NCI-H2227 treated with DMSO at 0.1 percent for 48 hours (cell line): ENCODE measurements at places on chromosomes 11 and 22.

DNA sequence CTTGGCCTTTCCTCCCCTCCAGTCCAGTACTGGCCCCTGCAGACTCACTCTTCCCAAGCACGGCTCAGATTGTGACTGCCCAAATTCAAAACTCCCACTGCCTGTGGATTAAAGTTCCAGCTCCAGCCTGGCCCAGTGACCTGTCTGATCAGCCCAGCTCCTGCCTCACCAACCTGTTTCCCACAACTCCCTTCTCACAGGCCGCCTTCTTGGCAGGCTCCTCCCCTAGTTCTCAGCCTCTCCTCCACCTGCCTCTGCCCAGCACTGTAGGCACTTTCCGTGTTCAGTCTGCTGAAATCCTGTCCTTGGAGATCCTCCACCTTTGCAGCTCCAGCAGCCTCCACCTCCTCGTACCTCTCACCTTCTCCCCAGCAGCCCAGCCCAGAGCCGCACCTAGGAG is 68.6 kb downstream of the MICAL2 start:
- DNase-seq: no peak

- no peak for DNase-seq
Measured at GRCh38 chr11:109729761-109730160, 307.8 kb downstream of the C11orf87 start.

DNA sequence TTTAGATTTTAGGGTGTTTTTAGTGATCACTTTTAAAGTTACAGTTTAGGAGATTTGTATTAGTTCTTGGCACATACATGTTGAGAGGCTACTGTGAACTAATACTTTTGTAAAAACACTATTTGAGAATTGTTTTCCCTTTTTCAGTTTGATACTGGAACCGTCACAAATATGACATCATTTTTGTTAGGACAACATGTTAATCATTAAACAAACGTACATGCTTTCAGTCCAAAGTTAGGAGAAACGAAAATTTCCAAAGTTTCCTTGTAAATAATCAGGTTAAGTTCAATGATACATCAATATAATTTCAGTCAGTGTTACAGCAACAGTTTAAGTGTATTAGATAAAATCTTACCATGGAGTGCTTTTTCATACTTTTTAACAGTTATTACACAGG is 53.1 kb downstream of the SPECC1L start:
- DNase-seq: no peak

- DNase-seq: no peak
Measured at GRCh38 chr11:86680716-86681482, 8.5 kb upstream of the ME3 start.

DNA sequence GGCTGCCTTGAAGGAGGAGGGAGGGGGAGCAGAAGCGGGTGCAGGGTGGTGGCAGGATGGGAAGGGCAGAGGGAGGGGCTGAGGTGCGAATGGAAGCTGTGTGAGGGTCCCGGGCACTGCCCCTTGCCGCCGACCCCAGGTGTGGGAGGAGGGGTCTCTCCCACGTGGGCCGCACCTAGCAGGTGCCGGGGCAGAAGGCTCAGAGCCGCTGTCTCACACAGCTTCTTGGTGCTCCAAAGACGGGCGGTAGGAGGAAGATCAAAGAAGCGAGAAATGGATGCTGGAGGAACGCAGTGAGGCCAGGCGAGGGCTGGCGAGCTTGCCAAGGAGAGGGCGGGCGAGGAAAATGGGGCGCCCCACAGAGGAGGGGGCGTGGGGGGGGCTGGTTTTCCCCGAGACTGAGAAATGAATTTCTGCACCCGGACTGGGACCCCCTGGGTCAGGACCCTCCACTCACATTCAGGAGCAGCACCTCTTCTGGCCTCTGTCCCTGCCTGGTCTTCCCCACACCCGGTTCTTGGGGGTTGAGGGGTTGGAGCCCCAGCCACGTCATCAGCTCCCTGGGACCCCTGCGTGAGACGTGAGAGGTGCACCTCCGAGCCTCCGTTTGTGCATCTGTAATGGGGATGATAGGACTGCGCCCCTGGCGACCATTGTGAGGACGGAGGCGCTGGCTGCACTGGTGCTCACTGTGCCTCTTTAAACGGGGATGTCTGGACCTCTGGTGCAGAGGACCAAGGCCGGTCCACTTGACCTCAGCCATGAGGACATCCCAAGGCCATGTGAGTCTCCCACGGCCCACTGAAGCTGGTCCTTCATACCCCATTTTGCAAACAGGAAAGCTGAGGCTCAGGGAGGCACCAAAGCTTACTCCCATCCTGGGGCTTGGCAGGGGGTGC is 16.8 kb downstream of the LSP1 start:
- no peak for DNase-seq

GRCh38 chr11:80317612-80318011 is 876.8 kb upstream of the TENM4 start:
- DNase-seq: no peak

DNA sequence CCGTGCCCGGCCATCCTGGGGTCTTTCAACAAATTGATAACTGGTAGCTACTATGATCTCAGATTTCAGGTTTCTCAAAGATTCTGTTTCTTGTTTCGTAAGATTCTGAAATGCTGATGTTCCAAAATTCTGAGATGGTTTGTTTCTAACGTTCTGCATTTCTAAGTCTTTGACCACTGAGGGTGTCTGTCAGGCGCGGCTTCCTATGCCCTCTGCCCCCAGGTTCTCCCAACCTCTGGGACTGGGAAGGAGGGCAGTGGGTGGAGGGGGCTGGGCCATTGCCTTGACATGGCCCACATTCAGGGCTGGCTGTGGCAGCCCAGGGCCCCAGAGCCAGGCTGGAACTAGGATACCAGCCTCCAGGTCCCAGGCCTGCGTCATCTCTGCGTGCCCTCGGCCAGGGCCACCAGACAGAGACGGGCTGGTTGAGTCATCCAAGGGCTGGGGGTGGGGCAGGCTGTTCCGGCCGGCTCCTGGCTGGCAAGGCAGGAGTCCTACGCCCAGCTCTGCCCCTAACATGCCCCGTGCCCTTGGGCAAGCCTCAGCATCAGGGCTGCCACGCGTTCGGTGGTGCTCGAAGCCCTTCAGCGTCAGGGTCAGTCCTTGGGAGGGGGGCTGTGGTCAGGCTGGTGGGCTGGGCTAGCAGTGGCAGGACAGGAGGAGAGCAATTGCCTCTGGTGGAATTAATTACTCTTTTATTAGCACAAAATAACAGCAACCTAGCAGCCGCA is 5.2 kb downstream of the TMEM134 start:
- DNase-seq: no peak

DNA sequence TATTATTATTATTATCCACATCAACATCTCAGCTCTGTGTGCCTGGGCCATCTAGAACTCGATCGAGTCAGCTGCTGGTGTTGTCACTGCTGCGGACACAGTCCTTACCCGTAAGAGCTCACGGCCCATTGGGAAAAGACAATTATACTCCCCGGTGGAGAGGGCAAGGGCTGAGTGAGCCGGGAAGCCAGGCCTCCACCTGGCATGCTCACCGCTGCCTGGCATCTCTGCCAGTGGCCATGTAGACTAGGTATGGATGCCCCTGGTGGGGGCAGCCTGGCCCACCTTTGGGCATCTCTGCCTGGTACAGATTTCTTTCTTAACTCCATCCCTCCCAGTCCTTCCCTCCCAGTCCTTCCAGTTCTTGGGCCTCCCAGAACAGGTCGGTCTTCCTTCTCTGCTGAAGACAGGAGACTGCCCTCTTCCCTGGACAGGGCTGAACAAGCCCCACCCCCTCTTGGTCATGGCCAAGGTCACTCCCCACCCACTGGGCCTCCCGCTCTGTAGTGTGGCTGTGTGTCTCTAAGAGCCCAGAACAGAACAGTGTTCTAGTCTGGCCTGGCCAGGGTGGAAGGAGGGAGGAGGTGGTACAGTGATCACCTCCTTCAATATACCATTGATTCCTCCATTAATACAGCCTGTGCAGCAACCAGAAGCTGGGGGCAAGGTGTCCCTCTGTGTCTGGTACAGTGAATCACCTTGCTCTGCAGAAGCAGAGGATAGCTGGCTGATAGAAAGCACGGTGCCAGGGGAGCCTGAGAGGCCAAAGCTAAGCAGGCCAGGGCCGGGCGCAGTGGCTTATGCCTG is 57.7 kb downstream of the FLRT1 start:
- DNase-seq: no peak

DNA sequence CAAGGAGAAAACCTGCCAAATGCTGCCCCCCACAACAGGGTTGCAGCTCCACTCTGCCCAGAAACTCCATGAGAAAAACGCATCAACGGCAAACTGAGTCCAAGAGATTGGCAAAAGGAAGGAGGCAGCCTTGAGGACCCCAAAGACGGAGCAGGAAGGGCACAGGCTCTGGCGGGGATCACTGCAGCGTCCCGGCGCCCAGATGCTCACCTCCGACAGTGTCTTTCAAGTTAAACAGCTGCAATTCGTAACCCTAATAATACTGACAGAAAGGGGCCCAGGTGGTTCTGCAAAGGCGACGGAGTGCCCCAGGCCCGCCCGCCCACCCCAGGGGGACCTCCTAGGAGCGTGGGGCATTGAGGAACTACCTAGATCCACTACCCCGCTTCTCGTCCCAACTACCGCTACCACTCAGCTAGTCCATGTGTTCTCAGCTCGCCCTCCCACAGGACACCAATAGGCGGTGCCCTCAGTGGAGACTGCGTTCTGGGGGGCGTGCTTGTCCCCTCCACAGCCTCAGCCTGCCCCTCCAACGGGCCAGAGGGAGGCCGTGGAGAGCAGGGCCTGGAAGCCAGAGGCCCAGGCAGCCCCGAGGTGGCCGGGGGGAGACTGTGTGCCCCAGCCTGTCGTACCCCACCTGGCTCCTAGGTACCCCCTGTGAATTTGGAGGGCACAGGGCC is 127.4 kb downstream of the PHF21B start:
- no peak for DNase-seq

DNA sequence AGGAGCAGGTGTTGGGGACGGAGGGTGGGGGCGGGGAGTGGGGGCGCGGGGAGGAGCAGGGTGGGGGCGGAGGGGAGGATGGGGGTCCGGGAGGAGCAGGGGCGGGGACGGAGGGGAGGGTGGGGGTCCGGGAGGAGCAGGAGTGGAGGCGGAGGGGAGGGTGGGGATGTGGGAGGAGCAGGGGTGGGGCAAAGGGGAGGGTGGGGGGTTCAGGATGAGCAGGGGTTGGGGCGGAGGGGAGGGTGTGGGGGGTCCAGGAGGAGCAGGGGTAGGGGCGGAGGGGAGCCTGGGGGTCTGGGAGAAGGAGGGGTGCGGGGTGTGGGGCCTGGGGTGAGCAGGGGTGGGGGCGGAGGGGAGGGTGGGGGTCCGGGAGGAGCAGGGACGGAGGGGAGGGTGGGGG is 17.1 kb downstream of the CRELD2 start:
- DNase-seq: no peak

DNA sequence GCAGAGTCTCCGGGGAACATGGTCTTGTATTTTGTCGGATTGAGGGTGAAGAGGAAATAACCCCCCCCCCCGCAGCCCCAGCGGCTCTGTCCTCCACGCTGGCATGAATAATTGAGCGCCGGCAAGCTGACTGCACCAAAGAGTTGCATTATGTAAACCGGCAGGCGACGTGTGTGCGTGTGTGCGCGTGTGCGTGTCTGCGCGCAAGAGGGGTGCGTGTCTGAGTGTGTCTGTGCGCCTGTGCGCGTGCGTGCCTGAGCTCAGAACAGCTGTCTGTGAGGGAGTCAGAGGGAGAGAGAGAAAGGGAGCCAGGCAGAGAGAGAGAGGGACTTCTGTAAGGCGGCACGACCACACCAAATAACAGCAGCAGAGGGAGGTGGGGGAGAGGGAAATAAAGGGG is 94.4 kb downstream of the SCN3B start:
- peak; percentile 28 for DNase-seq
